ENCODE measurements at places on chromosomes 7 and 10. TPM values are rescaled to one million over a fixed set of nuclear protein-coding genes. Genes with fewer than 3 reads are reported as not detected.
A peak's percentile ranks its signal among the peaks of the same experiment; 100 is the strongest.

DNA sequence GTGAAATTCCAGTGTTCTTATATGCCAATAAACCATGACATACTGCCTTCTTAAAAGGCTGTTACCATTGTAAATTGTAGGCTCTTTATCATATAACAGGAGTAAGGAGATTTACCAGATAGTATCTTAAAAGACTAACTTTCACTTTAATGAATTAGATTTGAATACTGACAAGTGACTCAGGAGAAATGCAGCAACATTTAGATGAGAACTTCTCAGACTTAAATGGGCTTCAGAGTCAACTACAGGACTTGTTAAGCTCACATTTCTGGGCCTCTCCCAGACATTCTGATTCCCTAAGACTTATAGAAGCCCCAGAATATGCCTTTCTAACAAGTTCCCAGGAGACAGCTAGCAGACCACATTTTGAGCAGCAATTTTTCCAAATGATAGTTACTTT lies 466.3 kb downstream of the ARL4A start:
- DNase-seq = no peak
- no peak overlapping the region for H3K27ac ChIP-seq
- no peak overlapping the region for H3K4me3 ChIP-seq
- H3K36me3 ChIP-seq = no peaks in the 10 kb centered on the region
- H3K27me3 ChIP-seq = no peaks in the 10 kb centered on the region

DNA sequence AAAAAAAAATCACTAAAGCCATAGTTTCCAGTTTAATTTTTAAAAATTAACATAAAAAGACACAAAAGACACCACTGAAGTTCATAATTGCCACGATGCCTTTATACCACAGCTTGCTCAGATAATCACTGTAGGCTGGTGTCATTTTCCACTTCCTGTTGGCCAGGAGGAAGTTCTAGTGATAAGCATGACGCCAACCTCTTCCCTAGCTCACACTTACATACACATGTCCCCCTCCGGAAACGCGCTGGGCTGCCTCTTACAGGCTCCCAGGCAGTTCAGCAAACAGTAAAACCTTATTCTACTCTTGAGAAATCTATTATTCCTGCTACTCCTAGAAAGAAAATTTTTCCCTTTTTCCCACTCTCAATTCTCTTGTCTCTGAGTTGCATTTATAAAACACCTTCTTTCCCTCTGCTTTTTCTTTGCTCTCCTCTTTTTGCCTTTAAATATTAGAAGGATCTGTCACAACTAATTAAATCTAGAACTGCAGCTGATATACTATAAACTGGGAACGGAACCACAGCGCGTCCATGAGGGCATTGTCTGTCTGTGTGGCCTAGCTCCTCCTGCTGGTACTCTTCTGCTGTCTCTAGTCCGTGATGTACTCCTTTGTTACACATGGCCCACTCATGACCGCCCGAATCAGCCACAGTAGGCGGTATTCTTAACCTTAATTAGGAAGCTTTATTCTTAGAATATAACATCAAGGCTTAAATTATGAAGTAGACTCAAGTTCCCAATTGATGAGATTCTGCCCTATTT lies 664.9 kb downstream of the CNTNAP2 start:
- no peaks in the 10 kb centered on the region for H3K4me1 ChIP-seq
- no peaks in the 10 kb centered on the region for H3K36me3 ChIP-seq
- no peaks in the 10 kb centered on the region for H3K27me3 ChIP-seq
- H3K4me3 ChIP-seq = no peak overlapping the region
- H3K27ac ChIP-seq = no peak overlapping the region

Gene DENND2A
- 17.4 TPM for total RNA-seq

DNA sequence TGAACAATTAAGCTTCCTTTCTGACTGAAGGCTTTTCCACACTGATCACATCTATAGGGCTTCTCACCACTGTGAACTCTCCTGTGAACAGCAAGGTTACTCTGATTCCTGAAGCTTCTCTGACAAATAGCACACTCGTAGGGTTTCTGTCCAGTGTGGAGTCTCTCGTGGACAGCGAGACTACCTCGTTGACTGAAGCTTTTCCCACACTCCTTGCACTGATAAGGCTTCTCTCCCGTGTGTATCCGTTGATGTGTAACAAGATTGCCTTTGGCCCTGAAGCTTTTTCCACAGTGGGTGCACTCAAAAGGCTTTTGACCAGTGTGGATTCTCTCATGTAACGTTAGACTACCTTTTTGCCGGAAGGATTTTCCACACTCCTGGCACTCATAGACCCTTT lies 4.4 kb downstream of the ZNF32 start:
- no peaks in the 10 kb centered on the region for H3K27me3 ChIP-seq
- no peak for DNase-seq
- H3K27ac ChIP-seq = no peak overlapping the region

Gene PRKAR1B
- total RNA-seq = 31.4 TPM

Gene RBM17
- total RNA-seq = 50.6 TPM

DNA sequence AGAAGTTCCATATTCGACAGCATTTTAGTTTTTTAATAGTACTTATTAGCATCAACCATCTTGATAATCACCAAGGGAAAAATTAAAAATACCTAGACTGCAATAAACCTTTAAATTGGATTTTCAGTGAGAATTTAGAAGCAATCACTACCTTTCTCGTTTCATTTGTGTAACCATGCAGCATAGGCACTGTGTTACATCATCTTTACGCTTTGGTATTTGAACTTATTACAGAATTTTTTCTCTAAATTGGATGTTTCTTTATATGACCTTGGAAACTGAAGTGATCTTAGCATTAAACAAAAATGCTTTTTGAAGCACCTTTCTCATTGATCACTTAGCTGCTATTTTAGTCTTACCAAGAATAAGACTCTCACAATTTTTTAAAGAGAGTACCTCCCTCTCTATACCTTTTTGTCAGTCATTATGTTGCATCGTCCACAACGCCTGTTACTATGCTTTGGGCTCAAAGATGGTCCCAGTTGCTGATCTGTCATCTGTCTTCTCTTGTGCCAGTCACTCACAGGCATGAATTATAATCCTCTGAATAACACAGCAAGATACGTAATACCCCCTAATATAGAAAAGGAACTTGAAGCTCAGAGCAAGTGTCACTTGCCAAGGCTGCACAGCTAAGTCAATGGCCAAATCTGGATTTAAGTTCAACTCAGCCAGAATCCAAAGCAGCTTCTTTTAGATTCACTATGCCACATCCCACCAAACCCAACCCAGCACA lies 19.6 kb upstream of the ASCC1 start:
- no peak overlapping the region for H3K4me3 ChIP-seq
- no peak overlapping the region for H3K27ac ChIP-seq
- DNase-seq = no peak
- H3K4me1 ChIP-seq = no peaks in the 10 kb centered on the region
- no peaks in the 10 kb centered on the region for H3K36me3 ChIP-seq

GRCh38 chr10:78559661-78560340 lies 509.0 kb upstream of the ZMIZ1 start:
- peaks cover 17% of the 10 kb centered on the region for H3K4me1 ChIP-seq
- no peak for DNase-seq
- no peaks in the 10 kb centered on the region for H3K36me3 ChIP-seq
- no peak overlapping the region for H3K27ac ChIP-seq

Gene MUC3A
- 0.49 TPM for total RNA-seq

DNA sequence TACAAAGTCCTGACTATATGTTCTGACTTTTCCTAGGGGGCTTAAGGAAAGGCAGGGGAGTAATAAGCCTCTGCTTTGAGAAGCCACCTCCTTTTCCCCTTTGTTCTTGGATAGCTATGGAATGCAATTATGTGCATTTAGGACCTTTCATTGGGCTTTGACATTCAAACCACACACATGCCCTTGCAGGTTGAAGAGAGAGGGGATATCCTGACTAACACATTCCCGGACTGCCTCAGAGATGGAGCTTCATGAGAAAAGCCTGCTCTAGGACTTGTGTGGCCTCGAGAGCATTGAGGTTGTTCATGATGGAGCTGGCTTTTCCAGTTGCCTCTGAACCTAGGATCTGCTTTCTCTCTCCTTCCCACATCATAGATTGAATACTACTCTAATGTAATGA lies 694.5 kb downstream of the LRMDA start:
- no peak overlapping the region for H3K27ac ChIP-seq
- H3K36me3 ChIP-seq = no peaks in the 10 kb centered on the region
- H3K4me3 ChIP-seq = no peak overlapping the region
- no peak for DNase-seq
- H3K4me1 ChIP-seq = no peaks in the 10 kb centered on the region
- H3K27me3 ChIP-seq = no peaks in the 10 kb centered on the region

Gene SLC18A2
- 11.5 TPM for total RNA-seq

- H3K27me3 ChIP-seq = no peaks in the 10 kb centered on the region
- DNase-seq = no peak
- no peak overlapping the region for H3K4me3 ChIP-seq
- H3K36me3 ChIP-seq = no peaks in the 10 kb centered on the region
- H3K4me1 ChIP-seq = peaks cover 13% of the 10 kb centered on the region
These were observed 31.6 kb downstream of the ELMO1 start for GRCh38 chr7:37417107-37417474.

DNA sequence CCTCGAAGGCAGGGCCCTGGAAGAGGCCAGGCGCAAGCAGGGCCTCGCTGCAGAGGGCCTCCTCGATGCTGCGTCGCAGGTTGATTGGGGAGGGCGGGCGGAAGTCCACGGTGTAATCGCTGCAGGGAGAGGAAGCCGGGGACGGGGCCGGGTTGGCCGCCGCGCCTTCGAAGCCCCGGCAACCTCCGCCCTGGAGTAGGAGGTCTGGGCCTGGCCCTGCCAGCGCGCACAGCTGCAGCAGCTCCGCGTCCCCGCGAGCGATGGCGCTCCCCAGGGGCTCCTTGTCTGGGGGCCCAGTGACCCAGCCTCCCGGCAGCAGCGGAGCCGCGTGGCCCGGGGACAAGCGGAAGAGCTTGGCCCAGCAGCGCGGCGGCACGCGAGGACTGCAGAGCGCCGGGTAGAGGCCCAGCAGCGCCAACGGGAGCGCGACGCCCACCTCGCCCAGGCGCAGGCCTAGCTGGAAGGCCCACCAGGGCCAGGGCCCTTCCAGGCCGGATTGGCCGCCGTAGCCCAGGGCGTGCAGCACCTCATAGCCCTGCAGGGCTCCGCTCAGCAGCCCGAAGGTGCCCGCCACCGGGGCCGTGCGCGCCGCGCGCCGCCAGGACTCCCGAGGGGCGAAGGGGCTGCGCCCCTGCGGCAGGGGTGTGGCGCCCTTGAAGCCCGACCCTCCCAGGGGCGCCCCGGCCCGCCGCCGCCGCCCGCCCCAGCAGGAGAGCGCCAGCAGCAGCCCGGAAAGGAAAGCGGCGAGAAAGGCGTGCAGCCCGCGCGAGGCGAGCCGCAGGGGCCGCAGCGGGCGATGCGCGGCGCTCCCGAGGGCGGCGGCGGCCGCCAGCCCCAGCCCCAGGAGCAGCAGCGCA lies 7.8 kb upstream of the RBM28 start:
- no peak overlapping the region for H3K27ac ChIP-seq
- H3K27me3 ChIP-seq = no peaks in the 10 kb centered on the region
- H3K4me1 ChIP-seq = peaks cover 10% of the 10 kb centered on the region
- peak overlapping the region; percentile 7 for H3K4me3 ChIP-seq
- DNase-seq = no peak
- no peaks in the 10 kb centered on the region for H3K36me3 ChIP-seq

Gene OPN1SW
- not detected for total RNA-seq

GRCh38 chr7:73314271-73314670 lies 5.6 kb upstream of the NSUN5 start:
- peaks cover 2% of the 10 kb centered on the region for H3K4me1 ChIP-seq
- no peak for DNase-seq
- H3K27ac ChIP-seq = no peak overlapping the region
- H3K36me3 ChIP-seq = no peaks in the 10 kb centered on the region
- H3K27me3 ChIP-seq = no peaks in the 10 kb centered on the region

- no peak for DNase-seq
- no peaks in the 10 kb centered on the region for H3K36me3 ChIP-seq
- H3K4me1 ChIP-seq = peaks cover 22% of the 10 kb centered on the region
- H3K4me3 ChIP-seq = no peak overlapping the region
- H3K27me3 ChIP-seq = no peaks in the 10 kb centered on the region
These were observed 56.7 kb downstream of the PIP4K2A start for GRCh38 chr10:22657566-22658225.

Gene TRIL
- total RNA-seq = 11.0 TPM

Gene PON3
- 3.9 TPM for total RNA-seq

Gene OPTN
- total RNA-seq = 44.7 TPM

DNA sequence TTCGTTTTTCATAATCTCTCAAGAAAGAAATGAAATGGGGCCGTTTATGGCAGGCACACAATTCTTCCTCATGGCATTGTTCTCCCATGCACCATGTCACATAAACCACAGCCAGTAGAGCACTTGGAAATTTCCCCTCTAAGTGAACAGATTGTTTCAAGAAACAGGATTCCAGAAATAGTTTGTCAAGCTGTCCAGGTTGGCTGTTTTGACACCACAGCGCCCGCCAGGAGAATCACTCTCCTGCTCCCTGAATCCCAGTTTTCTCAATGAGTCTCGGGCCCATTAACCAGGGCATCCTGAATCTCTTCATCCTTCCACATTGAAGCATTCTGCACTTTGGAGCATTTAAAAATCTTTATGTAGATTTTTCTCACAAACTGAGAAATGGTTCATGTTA lies 172.2 kb upstream of the NEBL start:
- H3K36me3 ChIP-seq = no peaks in the 10 kb centered on the region
- no peaks in the 10 kb centered on the region for H3K27me3 ChIP-seq

DNA sequence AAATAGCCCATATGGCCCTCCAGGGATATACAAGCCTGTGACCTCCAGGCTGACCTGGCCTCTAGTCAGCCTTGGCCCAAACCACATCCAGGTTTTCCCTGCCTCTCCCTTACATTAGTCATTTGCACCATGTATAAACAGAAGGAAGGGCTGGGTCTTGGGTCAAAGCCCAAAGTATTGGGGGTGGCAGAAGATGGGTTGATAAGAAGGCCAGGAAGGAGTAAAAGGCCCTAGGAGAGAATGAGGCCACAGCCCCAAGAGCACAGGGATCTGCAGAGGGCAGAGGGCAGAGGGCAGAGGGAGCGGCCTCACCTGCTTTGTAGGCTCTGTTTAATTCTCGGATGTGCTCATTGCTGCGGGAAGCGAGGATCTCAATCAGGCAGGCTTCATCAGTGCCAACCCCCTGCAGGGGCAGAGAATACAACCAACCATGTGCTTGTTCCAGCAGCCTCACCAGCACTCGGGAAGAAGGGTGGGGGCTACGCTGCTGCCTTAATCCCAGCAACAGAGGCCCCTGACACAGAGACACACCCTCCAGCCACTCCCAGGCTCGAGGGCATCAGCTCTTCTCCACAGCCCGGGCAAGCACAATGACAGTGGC lies 31.3 kb downstream of the PLAC9 start:
- H3K4me3 ChIP-seq = no peak overlapping the region
- no peak for DNase-seq
- H3K27ac ChIP-seq = peak overlapping the region; percentile 67
- peaks cover 87% of the 10 kb centered on the region for H3K4me1 ChIP-seq
- H3K27me3 ChIP-seq = no peaks in the 10 kb centered on the region
- peaks cover 38% of the 10 kb centered on the region for H3K36me3 ChIP-seq

GRCh38 chr10:49200854-49201253 lies 12.7 kb upstream of the TMEM273 start:
- no peak overlapping the region for H3K27ac ChIP-seq
- H3K27me3 ChIP-seq = no peaks in the 10 kb centered on the region
- H3K36me3 ChIP-seq = no peaks in the 10 kb centered on the region
- DNase-seq = no peak
- no peak overlapping the region for H3K4me3 ChIP-seq
- no peaks in the 10 kb centered on the region for H3K4me1 ChIP-seq

Gene NACAD
- total RNA-seq = 9.6 TPM

Gene FAM25A
- total RNA-seq = 40.0 TPM

Measured in vagina (tissue), 2 donors.